ENCODE measurements at places on chromosomes 2 and 18.

DNA sequence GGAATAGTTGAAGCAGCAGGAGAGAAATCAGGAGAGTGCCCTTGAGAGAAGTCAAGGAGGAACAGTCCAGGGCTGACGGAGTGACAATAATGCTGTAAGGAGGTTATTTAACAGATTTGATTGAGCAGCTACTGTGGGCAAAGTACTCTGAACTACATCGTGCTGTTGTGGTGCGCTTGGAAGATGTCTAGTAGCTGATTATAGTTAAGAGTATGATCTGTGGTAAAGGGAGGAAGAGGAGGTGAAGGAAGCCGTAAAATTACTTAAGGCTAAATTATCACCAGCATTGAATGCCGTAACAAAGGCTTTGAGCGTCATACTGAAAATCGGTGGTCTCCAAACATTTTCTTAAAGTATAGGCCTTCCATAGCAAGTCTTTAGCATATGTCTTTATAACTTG is 4.5 kb downstream of the PCBP1 start:
- no peak for DNase-seq

DNA sequence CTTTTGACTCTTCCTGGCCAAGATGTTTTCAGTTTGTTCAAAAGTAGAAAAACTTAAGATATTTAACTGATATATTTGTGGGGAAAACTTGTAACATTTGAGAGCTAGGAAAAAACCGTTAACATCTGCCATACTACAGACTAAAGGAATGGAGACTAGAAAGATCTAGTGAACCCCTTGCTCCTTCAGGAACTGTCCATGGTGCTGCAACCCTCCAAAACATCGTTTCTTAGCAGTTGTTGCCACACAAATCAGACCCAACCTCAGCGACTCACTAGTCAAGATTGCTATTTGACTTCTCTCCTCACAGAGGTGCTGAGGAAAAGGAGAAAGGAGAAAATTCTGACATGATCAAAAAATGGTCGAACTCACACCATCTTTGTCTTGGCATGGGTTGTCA is 393.8 kb upstream of the LYPD1 start:
- no peak for DNase-seq

GRCh38 chr2:15648593-15649525 is 57.2 kb downstream of the DDX1 start:
- no peak for DNase-seq

- DNase-seq: peak; percentile 51
Measured at GRCh38 chr2:70553584-70554337, at the start of gene TGFA. Gene TGFA (minus strand): TSS chr2:70553826. CDS start chr2:70553767, 59 bp downstream.

DNA sequence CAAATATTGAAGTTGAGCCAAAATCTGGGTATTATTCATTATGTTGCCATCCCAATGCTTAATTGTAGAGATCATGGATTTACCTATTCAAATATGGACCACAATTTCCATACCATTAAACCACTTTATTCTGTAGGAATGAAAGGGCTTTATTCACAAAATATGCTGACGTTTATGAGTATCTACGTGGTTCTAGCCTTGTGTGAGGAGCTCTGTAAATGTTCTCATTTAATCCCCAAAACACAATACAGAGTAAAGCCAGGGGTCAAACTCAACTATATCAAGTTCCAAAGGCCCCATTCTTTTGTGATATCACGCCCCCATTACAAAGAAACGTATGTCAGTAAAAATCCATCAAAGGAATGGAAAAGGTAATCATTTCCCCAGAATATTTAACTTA is 61.9 kb downstream of the ANTXR1 start:
- no peak for DNase-seq

GRCh38 chr18:8001711-8002301 is 434.7 kb downstream of the PTPRM start:
- no peak for DNase-seq

GRCh38 chr2:119248311-119248710 is 24.7 kb downstream of the STEAP3 start:
- DNase-seq: no peak

DNA sequence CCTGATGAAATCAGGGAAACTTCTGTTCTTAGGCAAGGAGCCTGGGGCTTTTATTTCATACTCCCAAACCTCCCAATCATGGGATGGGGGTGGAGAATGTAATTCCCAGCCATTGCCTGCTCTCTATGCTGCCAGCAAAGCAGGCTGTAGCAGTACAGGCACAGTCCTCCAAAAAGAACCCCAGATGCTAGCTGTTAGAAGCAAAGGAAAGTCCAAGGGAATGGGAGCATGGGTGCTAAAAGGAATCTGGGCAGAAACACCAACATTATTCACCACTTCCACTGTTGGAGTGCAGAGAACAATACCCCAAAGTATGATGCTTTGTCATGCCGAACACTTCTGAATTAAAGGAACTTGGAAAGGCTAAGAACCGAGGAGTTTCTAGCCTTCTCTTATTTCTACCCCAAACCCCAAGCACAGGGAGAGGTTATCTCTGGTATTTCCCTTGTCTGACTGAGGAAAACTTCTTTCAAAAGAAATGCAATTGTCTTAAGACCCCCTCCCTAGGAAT is 24.7 kb downstream of the MDH1 start:
- no peak for DNase-seq

DNA sequence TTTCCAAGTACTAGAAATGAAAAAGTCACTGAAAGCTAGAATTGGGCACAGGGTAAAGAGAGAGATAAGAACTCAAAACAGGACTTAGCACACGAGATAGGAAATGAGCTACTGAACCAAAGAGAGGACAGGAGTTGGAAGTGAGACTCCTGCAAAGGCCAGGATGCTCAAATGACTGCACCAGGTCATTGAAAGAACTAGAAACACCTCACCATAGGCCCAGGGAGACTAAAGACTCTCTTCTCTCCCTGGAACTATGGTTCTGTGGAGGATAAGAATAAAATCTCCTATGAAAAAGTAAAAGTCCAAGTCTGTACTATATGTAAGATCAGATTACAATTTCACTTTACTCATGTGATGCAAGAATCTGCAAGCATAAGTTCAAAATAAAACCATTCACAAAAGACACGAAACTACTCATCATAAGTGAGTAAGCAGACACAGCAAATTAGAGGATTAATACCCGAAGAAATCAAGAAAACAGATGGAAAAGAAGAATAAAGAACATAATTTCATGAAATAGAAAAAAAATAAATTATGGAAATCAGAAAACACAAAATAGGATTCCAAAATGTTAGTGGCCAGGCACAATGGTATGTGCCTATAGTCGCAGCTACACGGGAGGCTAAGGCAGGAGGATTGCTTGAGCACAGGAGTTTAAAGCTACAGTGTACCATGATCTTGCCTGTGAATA is 6.5 kb downstream of the NBAS start:
- no peak for DNase-seq

- peak; percentile 41 for DNase-seq
Measured at GRCh38 chr2:169141713-169142352, 72.5 kb downstream of the DHRS9 start.

- DNase-seq: no peak
Measured at GRCh38 chr18:23143016-23143814, 7.9 kb downstream of the CABLES1 start.

- no peak for DNase-seq
Measured at GRCh38 chr2:179711375-179711774, 150.0 kb downstream of the ZNF385B start.

DNA sequence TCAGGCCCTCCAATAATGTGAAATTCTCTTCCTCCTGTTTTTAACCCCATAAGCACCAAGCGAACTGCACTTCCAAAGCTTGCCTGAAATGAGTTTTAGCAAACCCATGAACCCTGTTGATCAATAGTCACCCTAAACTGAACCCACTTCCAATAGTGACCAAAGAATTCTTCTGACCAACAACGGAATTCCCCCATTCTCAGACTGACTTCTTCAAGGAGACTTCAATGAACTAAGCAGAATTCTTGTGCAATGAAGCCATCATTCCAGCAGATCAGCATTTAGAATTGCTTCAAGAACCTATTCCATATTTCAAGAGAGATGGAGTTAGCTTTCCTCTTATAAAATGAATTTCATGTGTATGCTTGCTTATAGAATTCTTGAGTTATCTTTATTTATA is 176.9 kb upstream of the FN1 start:
- no peak for DNase-seq

GRCh38 chr2:70095720-70096670 is 8.7 kb downstream of the PCBP1 start:
- no peak for DNase-seq

DNA sequence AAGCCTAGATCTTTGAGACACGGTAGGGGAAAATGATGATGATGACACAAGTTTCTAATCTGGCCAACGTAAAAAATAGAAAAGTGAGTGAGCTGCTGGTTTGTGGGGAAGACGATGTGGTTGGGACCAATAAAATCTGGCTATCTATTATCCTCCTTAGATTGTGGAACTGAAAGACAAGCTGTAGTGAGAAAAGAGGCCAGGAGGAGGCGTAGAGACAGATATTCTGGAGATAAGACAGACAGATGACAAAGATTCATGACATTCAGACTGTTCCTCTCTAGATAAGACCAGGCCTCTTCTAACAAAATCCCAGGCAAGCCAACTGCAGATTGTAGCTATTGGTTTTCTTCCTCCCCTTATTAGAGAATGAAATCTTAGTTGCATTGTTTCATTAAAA is 376.3 kb upstream of the UBE2E3 start:
- DNase-seq: no peak

- no peak for DNase-seq
Measured at GRCh38 chr2:166775176-166775575, 113.1 kb upstream of the XIRP2 start.

DNA sequence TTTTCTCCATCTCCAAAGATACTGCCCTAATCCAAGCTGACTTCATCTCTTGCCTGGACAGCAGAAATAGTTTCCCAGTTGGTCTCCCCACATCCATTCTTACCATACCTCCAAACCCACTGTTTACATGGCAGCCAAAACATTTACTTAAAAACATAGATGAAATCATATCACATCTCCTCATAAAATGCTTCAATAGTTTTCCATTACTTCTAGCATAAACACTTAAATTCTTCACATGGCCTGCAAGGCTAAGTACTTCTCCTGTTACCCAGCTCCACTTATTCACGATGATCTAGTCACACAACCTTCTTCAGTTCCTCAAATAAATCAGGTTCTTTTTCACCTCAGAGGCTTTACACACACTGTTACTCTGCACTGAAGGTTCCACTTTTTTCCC is 185.8 kb upstream of the ACVR2A start:
- no peak for DNase-seq

GRCh38 chr2:73891276-73891901 is 1.4 kb upstream of the ACTG2 start:
- no peak for DNase-seq

- DNase-seq: no peak
Measured at GRCh38 chr18:48923746-48924629, 26.8 kb downstream of the SMAD7 start.

DNA sequence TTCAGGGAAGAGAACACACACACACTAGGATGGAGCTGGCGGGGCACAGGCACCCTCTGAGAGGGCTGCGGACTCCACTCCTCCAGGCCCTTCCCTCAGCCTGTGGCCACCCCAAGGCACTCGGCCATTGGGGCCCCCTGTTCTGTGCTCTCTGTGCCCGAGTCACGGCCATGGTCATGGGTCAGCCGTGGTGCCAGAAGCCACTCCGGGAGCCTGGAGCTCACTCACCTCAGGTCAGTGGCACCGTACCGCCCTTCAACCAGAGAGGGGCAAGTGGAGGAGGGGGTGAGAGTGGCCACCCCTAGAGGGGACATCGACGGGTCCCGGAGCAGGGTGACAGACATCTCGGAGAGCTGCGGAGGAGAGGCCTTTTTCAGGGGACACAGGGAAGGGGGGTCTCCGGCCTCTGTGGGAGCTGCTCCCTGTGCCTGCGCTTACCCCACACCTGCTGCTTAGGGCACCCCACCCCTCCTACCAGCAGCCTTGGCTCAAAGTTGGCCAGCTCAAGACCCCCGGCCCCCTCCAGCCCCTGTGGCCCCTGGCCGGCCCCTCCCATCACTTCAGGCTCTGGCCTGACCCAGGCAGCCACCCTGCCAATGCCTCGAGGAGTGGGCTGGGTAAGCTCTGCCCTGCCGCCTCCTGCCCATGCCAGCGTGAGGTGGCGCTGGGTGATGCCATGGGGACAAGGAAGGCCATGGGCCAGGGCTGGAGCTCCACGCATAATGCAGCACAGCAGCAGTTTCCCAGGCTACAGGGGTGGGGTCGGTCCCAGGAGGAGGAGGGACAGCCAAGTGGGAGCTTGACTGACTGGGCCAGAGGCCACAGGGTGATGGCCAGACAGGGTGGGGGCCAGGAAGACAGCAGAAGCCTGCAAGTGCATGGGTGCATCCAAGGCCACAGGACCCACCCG is 29.3 kb downstream of the AQP12A start:
- no peak for DNase-seq

DNA sequence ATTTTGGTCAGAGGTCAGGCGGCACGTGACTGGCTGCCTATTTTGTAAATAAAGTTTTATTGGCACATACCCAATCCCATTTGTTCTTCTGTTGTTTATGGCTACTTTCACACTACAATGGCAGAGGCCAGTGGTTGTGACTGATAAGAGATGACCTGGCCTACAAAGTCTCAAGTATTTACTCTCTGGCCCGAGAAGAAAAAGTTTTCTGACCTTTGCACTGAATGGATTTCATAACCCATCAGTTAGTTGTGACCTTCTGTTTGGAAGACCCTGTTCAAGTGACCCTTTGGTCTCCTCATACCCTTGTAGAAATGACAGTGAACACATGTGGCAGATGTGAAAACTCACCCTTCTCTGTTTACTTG is 121.4 kb upstream of the MGAT5 start:
- DNase-seq: no peak

DNA sequence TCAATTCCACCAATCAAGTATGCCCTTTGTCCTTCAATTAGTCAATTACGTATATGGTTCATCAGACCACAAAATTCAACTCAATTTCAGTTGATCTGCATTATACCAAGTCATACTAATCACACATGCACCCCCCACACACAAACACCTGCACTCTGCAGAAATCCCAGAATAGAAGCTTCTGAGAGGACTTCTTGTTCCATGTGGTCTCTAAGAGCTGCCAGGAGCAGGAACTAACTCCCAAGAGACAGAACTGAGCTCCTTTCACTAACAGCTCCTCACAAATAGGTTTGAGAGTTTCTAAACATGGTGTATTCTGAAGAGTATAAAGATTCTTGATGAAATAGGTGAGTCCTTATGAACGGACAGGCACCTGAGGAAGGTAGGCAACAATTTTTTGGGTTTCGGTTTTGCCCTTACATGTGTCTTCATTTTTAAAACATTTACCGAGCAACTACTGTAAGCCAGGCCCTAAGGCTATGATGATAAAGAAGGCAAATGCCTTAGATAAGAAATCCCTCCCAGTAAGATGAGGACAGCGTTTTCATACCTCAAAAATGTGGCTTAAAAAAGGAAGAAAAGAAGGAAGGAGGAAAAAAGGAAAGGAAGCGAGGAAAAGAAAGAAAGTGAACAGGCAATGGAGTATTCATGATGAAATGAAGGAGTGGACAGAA is 183.1 kb downstream of the PID1 start:
- DNase-seq: no peak

DNA sequence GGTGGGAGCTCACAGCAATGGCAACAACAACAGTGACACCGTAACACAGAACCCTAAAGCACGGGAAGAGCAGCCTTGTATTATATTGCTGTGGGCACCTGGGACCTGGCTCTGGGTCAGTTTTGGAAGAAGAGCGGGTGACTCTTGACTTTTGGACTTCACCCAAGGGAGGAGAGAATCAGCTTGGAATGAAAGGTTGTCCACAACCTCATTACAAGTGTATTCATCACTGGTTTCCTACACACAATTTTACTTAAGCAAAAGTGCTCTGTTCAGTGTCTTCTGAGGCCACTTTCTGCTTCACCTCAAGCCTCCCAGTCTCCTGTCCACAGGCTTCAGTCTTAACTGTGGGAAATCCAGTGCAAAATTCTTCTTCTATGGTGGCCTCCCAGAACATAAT is 263.8 kb downstream of the KCNE4 start:
- no peak for DNase-seq

- DNase-seq: no peak
Measured at GRCh38 chr18:22572341-22572740, 154.6 kb upstream of the CTAGE1 start.

Data from stimulated activated CD8-positive, alpha-beta memory T cell treated with anti-CD3 and anti-CD28 coated beads, Interleukin-2, amount 100 ng/mL, for 48 hours (primary cell).